ENCODE measurements at places on chromosomes 2 and 18. TPM values are rescaled to one million over a fixed set of nuclear protein-coding genes. Genes with fewer than 3 reads are reported as not detected.

The IRS1 gene
- total RNA-seq = 12.4 TPM

The REEP1 gene
- 61.9 TPM for total RNA-seq

The SLC25A52 gene
- total RNA-seq = 0.59 TPM

DNA sequence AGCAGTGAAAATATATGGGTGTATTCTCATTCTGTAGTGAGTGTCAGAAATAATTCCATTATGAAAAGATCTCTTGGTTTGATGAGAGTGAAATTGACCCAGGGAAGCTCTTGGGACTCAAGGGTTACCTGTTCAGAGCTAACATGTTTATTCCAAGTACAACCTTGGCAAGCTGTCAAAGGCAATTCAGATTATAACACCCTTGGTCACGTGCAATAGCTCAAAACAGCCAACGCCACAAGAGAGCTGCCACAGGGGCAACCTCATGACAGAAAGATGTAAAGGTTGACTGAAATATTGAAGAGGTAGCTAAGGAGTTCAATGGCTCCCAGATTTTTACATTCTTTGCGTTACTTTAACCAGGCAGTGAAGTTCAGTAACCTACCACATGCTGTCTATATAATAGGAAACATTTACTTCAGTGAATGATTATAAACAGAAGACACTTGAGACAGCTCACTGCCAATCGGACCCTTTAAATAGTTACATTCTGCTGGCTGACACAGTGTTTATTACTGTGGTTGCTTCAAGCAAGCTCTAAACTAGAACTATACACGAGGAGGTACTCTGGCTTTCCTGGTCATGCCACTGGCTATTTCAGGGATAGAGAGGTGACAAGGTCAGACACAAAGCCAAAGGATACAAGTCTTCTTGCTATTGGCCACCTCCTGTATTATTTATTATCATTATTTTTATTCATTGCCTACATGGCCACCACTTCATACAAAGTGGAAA lies 187.3 kb downstream of the PID1 start:
- no peaks in the 10 kb centered on the region for H3K27me3 ChIP-seq
- peak overlapping the region; percentile 6 for H3K27ac ChIP-seq
- H3K4me1 ChIP-seq = no peaks in the 10 kb centered on the region
- DNase-seq = peak; percentile 24

- DNase-seq = no peak
- H3K27ac ChIP-seq = no peak overlapping the region
- H3K36me3 ChIP-seq = no peaks in the 10 kb centered on the region
- H3K4me3 ChIP-seq = no peak overlapping the region
- H3K27me3 ChIP-seq = no peaks in the 10 kb centered on the region
- no peaks in the 10 kb centered on the region for H3K4me1 ChIP-seq
Measured at GRCh38 chr18:28823506-28824182, 646.7 kb upstream of the CDH2 start.

- H3K27ac ChIP-seq = no peak overlapping the region
- H3K27me3 ChIP-seq = no peaks in the 10 kb centered on the region
- peak overlapping the region; percentile 7 for H3K4me3 ChIP-seq
- no peaks in the 10 kb centered on the region for H3K36me3 ChIP-seq
- H3K4me1 ChIP-seq = peaks cover 10% of the 10 kb centered on the region
Measured at GRCh38 chr2:112626604-112627059, 19.1 kb upstream of the SLC20A1 start.

The IL18RAP gene
- 0.22 TPM for total RNA-seq

DNA sequence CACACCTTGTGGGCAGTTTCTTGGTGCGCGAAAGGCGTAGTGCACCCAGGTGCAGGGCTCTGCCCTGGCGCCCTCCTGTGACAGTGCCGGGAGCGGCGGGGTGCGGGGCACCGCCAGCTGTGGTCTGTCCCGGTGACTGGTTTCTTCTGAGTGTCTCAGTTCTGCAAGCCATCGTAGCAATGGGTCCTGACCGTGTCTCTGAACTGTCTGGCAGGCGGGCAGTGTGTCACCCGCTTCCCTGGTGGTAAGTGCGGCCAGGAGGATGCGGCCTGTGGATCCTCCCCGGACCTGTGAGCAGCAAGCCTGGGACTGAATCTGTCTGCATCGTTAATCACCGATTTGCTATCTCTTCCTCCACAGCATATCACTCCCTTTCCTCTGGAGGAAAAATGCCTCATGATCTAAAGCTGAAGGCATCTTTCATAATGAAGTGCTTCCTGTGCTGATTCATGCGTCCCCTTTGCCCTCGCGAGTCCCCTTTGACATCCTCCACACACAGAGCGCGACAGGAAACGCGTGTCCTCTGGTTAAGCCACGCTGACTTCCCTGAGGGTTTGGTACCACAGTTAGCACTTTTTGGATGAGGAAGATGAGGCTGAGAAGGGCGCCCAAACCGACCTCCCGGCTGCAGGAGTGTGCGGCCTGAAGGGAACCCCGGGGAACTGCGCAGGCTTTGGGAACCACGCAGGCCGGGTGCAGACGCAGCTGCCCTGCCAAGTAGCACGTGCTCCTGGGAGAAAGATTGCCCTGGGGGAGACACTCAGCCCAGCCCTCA lies 416.0 kb upstream of the HS6ST1 start:
- peaks cover 35% of the 10 kb centered on the region for H3K4me1 ChIP-seq
- H3K27ac ChIP-seq = no peak overlapping the region
- no peak overlapping the region for H3K4me3 ChIP-seq
- no peak for DNase-seq
- no peaks in the 10 kb centered on the region for H3K36me3 ChIP-seq
- no peaks in the 10 kb centered on the region for H3K27me3 ChIP-seq

- H3K27me3 ChIP-seq = no peaks in the 10 kb centered on the region
- H3K4me3 ChIP-seq = no peak overlapping the region
- H3K4me1 ChIP-seq = no peaks in the 10 kb centered on the region
- no peaks in the 10 kb centered on the region for H3K36me3 ChIP-seq
- H3K27ac ChIP-seq = peak overlapping the region; percentile 10
Measured at GRCh38 chr2:204012072-204012653, 75.6 kb downstream of the ICOS start.

GRCh38 chr2:85886141-85886540 lies 2.6 kb downstream of the ST3GAL5 start:
- H3K36me3 ChIP-seq = peaks cover 4% of the 10 kb centered on the region
- no peak for DNase-seq
- H3K27ac ChIP-seq = peak overlapping the region; percentile 82
- no peak overlapping the region for H3K4me3 ChIP-seq
- H3K27me3 ChIP-seq = no peaks in the 10 kb centered on the region
- H3K4me1 ChIP-seq = peaks cover 46% of the 10 kb centered on the region

The LYPD6B gene
- total RNA-seq = 5.7 TPM

GRCh38 chr2:85888020-85888683 lies 638 bp downstream of the ST3GAL5 start:
- peaks cover 49% of the 10 kb centered on the region for H3K4me1 ChIP-seq
- H3K4me3 ChIP-seq = peak overlapping the region; percentile 83
- H3K36me3 ChIP-seq = no peaks in the 10 kb centered on the region
- no peaks in the 10 kb centered on the region for H3K27me3 ChIP-seq
- DNase-seq = no peak

The YWHAQ gene
- 232 TPM for total RNA-seq

DNA sequence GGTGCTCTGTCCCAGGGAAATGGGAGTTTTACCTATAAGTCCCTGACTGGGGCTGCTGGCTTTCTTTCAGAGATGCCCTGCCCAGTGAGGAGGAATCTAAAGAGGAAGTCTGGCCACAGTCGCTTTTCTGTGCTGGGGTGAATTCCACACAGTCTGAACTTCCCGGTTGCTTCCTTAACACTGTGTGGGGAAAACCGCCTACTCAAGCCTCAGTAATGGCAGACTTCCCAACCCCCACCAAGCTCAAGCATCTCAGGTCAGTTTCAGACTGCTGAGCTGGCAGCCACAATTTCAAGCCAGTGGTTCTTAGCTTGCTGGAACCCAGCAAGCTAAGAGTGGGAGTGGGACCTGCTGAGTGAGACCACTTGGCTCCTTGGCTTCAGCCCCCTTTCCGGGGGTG lies 54.9 kb downstream of the NUP35 start:
- no peaks in the 10 kb centered on the region for H3K36me3 ChIP-seq
- H3K27ac ChIP-seq = no peak overlapping the region
- no peak overlapping the region for H3K4me3 ChIP-seq
- DNase-seq = no peak

GRCh38 chr2:67448648-67449047 lies 51.5 kb downstream of the ETAA1 start:
- no peak overlapping the region for H3K27ac ChIP-seq
- no peaks in the 10 kb centered on the region for H3K36me3 ChIP-seq
- DNase-seq = no peak
- H3K27me3 ChIP-seq = no peaks in the 10 kb centered on the region
- no peak overlapping the region for H3K4me3 ChIP-seq

GRCh38 chr2:196245378-196246140 lies 74.2 kb upstream of the STK17B start:
- no peaks in the 10 kb centered on the region for H3K4me1 ChIP-seq
- peaks cover 3% of the 10 kb centered on the region for H3K36me3 ChIP-seq
- H3K27me3 ChIP-seq = no peaks in the 10 kb centered on the region
- H3K27ac ChIP-seq = no peak overlapping the region
- H3K4me3 ChIP-seq = no peak overlapping the region
- DNase-seq = no peak

- H3K27ac ChIP-seq = no peak overlapping the region
- no peaks in the 10 kb centered on the region for H3K27me3 ChIP-seq
- no peaks in the 10 kb centered on the region for H3K36me3 ChIP-seq
- H3K4me3 ChIP-seq = no peak overlapping the region
Measured at GRCh38 chr18:21722687-21723086, 17.9 kb upstream of the MIB1 start.

- H3K4me3 ChIP-seq = no peak overlapping the region
- peaks cover 40% of the 10 kb centered on the region for H3K4me1 ChIP-seq
- no peaks in the 10 kb centered on the region for H3K36me3 ChIP-seq
- DNase-seq = no peak
- peak overlapping the region; percentile 62 for H3K27ac ChIP-seq
- no peaks in the 10 kb centered on the region for H3K27me3 ChIP-seq
Measured at GRCh38 chr2:109173311-109174171, 44.5 kb downstream of the SH3RF3 start.

GRCh38 chr2:3598197-3598910 lies 3.4 kb downstream of the COLEC11 start:
- H3K27me3 ChIP-seq = peaks cover 2% of the 10 kb centered on the region
- no peak overlapping the region for H3K27ac ChIP-seq
- no peak overlapping the region for H3K4me3 ChIP-seq
- peaks cover 18% of the 10 kb centered on the region for H3K4me1 ChIP-seq
- no peak for DNase-seq
- H3K36me3 ChIP-seq = no peaks in the 10 kb centered on the region

The PID1 gene
- 41.4 TPM for total RNA-seq

GRCh38 chr2:233602076-233602475 lies 15.4 kb upstream of the UGT1A8 start:
- no peaks in the 10 kb centered on the region for H3K4me1 ChIP-seq
- H3K36me3 ChIP-seq = no peaks in the 10 kb centered on the region

The HOXD4 gene
- 3.9 TPM for total RNA-seq

GRCh38 chr2:54899576-54900200 lies 150.6 kb downstream of the RTN4 start:
- H3K4me3 ChIP-seq = no peak overlapping the region
- no peak overlapping the region for H3K27ac ChIP-seq
- H3K36me3 ChIP-seq = no peaks in the 10 kb centered on the region
- no peak for DNase-seq
- H3K27me3 ChIP-seq = no peaks in the 10 kb centered on the region

GRCh38 chr2:113068706-113069485 lies 1.1 kb downstream of the IL1F10 start:
- no peak for DNase-seq
- H3K36me3 ChIP-seq = no peaks in the 10 kb centered on the region
- H3K27ac ChIP-seq = no peak overlapping the region
- H3K4me3 ChIP-seq = no peak overlapping the region
- no peaks in the 10 kb centered on the region for H3K4me1 ChIP-seq
- no peaks in the 10 kb centered on the region for H3K27me3 ChIP-seq

The ZNF521 gene
- 64.4 TPM for total RNA-seq

DNA sequence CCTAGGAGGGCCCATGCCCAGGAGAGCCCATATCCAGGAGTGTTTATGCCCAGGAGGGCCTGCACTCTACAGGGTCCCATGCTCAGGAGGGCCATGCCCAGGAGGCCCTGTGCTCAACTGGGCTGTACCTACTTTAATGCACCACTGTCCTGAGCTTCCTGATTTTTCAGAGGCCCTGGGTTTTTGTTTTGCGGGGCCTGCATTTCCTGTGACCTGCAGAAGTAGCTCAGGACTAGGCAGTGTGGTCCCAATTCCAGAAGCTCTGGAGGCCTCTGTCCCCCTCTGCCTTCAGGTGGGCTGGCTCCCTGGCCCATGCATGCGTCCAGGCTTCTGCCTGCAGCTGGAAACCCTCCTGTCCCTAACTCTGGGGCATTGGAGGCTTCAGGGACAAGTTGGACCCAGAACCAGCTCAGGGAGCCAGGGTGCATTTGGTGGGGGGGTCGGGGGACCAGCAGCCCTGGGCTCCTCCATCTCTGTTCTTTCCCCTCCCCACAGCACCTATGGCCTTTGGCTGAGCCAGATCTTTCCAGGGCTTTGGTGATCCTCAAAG lies 10.8 kb downstream of the GPR35 start:
- peaks cover 2% of the 10 kb centered on the region for H3K27me3 ChIP-seq
- no peaks in the 10 kb centered on the region for H3K4me1 ChIP-seq
- no peak for DNase-seq
- no peak overlapping the region for H3K27ac ChIP-seq

DNA sequence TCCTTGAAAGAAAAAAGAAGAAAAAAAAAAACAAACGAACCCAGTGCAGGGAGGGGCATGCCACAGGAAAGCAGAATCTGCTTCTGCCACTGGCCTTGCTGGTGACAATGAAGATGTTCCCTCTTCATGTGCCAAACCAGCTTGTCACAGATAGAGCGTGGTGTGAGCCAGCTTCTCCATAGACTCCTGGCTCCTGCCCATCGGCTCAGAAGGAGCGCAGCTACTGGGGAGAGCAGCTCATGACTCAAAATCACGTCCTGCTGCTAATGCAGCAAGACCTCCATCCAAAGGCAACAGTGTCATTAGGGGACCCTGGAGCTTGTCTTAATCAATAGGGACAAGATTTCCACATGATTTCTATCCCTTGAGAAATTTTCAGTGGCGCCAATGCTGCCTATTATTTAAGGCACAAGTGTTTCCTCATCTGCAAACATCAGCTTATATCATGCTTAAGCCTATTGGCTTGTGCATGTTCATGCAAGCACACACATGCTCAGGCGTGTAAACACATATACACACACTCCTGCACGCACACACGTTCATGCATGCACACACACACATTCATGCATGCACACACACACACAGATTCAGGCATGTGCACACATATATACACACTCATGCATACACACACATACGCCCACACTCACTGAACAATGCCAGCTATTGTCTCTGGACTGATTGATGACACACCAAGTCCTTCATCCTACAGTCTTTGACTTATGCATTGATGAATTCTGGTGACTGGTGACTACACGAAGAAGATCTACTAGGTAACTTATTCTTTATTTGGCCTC lies 682.0 kb upstream of the ID2 start:
- H3K27me3 ChIP-seq = no peaks in the 10 kb centered on the region
- H3K27ac ChIP-seq = no peak overlapping the region
- no peaks in the 10 kb centered on the region for H3K36me3 ChIP-seq
